ENCODE measurements at places on chromosomes 16 and 17.

- DNase-seq = no peak
These were observed 7.1 kb downstream of the USP31 start for GRCh38 chr16:23141959-23142740.

GRCh38 chr16:70269471-70269870, 17.7 kb upstream of the EXOSC6 start:
- DNase-seq = no peak

- DNase-seq = no peak
These were observed 49.3 kb upstream of the CACNG4 start for GRCh38 chr17:66915204-66915611.

DNA sequence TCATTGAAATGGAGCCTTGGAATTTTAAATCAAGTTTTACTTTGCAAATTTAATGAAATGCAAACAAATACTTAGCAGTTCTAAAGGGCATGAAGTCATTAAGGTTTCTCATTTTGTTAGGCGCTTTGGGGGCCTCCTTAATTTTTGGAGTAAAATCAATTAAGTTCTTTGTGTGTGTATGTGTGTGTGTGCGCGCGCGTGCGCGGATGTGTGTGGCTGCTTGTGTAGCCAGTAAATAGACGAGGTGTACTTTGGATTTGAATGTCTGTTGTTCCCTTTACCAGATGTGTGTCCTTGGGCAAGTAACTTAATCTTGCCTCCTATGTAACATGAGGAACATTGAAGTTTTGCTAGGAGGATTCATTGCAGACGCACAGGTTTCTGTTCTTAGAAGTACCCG, 1051.4 kb upstream of the EEF2KMT start:
- DNase-seq = no peak

DNA sequence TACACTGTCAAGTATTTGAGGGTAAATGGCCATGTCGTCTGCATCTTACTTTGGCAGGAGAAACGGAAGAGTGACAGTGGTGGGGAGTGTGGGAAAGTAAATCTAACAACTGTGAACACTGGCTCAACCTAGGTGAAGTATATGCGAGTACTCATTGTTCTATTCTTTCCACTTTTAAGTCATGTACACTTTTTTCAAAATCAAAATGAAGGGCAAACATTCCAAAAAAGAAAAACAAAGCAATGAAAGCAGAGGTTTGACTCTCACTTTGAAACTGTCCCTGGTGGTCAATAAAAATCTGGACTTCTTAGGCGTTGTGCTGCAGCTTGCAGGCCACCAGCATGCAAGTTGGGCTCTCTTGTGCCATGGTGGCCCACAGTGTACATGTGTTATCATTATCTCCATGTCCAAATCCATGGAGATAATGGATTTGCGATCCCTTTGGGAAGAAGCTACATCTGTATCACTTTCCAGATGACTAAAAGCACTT, 32.7 kb downstream of the STAT5B start:
- DNase-seq = no peak

DNA sequence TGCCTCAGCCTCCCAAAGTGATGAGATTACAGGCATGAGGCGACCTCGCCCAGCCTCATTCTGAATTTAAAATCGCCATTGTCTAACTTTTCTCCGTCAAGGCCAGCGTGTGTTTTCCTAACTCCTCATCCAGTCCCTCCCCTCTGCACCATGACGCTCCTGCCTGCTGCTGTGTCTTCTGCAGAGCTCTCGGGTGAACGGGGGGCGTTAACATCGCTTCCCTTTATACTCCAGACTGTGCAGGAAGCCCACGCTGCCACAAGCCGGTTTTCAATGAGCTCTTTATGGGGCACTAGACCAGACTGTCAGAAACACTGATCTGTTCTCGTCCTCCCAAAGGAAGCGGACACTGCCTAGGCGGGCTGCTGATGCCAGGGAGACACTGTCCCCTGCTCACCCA, 13.2 kb downstream of the AANAT start:
- no peak for DNase-seq

- no peak for DNase-seq
These were observed 11.1 kb upstream of the CHMP6 start for GRCh38 chr17:80980397-80981061.

DNA sequence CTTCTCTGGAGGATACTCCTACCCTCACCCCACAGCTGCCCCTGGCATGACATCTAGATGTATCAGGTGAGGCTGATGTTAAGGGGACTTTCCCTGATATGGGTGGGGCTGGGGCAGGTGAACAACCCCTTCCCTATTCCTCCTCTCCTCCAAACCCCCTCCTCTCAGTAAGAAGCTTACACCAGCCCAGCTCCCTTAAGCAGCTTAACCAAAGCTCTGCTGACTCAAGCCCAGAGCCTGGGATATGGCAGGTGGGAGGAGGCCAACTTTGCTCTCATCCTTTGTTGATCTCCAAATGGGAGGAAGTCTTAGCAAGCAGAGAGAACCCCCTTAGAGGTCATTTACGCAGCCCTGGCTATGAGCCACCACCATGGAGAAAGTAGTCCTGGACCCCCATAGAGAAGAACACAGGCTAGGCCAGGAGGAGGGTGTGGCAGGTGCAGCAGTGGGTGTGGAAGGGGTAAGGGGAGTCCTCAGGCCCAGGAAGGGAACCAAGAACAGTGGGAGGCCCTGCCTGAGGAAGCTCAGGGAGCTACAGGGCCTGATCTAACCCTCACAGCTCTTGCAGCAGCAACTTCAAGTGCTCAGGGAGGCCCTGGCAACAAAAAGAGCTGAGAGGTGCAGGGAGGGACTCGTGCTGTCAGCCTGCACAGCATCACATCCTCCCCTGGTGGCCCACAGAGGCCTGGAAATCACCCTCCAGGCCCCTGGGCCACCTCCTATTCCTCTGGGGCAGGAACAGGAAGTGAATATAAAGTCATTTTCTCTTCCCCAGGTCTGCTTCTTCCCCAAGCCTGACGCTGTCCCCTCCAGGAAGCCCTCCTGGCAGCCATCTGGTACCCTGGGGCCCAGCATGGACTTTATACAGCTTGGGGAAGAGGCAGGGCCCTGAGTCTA, 2.9 kb downstream of the UNC119 start:
- no peak for DNase-seq

DNA sequence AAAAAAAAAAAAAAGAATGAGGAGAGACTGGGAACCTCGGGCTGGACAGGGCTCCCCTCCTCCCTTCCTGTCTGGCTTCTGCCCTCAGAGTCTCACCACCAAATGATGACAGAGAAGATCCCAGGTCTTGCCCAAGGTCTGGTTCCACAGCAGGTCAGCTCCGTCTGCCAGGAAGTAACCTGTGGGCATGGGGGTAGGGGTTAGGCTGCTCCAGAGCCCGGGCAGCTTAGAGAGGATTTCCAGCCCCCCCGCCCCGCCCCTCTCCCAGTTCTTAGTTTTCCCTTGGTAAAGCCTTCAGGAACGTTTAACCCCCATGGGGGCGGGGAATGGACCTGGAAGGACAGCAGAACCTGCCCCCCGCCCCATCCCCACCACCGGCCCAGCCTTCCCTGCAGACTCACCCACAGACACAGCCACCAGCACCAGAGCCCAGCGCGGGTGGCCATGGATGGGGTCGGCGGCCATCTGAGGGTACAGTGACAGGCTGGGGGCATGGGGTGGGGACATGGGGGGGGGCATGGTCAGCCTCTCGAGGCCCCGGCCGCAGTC, 700 bp downstream of the TLCD2 start:
- no peak for DNase-seq

DNA sequence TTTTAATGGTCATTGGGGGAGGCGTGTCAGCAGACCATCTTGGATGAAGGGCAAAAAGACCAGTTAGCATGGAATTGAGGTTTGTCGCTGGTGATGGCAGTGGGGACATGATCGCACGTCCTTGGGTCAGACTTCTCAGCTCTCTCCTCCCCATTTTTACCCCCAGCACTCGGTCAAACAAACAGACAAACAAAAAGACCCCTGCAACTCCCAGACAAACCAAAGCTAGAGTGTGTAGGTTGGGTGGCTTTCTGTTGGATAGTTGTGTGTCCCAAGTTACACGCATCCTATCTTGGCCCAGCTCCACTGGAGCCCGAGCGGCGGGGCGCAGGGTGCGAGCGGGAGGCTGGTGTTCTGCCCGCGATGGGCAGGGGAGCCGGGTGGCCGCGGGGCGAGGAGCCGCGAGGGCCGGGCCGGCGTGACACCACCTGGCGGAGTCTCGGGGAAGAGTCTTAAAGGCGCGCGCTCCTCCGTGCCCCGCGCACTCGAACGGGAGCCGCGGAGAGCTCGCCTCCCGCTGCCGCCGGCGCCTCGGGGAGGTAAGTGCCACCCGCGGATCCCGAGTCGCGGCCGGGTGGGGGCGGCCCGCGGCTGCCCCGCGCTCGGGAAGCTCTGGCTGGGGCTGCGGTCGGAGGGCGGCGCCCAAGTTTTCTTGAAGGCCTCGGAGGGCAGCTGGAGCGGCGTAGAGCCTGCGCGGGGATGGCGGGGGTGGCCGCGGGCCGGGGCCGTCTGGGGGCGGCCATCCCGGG, 18.5 kb upstream of the NTN1 start:
- no peak for DNase-seq

- no peak for DNase-seq
These were observed 47.2 kb downstream of the ANKRD11 start for GRCh38 chr16:89442990-89443726.

DNA sequence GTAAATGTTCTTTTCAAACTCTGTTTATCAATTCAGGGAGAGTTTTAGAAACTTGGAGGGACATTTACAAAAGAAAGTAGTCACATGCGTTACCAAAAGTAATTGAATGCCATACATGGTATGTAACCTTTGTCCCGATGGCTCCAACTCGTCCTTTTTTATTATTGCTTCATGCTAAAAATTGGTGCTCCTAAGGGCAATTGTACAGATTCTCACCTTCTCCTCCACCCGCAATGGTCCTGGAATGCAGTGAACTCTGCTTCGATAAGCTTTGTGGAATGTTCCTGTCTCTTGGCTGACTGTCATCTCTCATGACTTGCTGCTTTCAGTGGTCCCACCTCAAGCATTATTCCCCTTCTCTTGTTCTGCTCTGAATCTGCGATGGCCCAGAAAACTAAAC, 20.9 kb downstream of the GNAO1 start:
- DNase-seq = no peak

- DNase-seq = no peak
These were observed 79.1 kb downstream of the CFDP1 start for GRCh38 chr16:75354170-75354569.

GRCh38 chr16:21083729-21084268, 66.8 kb downstream of the DNAH3 start:
- peak; percentile 61 for DNase-seq

GRCh38 chr16:598823-599739, 9.2 kb downstream of the RAB40C start:
- DNase-seq = no peak

GRCh38 chr16:4475880-4476788, at the start of gene HMOX2:
TSS of gene HMOX2 (plus strand) at chr16:4476398. CDS start at chr16:4505525, 29,127 bp downstream.
- DNase-seq = peak; percentile 94

GRCh38 chr16:84291226-84291625, 3.5 kb upstream of the WFDC1 start:
- no peak for DNase-seq

DNA sequence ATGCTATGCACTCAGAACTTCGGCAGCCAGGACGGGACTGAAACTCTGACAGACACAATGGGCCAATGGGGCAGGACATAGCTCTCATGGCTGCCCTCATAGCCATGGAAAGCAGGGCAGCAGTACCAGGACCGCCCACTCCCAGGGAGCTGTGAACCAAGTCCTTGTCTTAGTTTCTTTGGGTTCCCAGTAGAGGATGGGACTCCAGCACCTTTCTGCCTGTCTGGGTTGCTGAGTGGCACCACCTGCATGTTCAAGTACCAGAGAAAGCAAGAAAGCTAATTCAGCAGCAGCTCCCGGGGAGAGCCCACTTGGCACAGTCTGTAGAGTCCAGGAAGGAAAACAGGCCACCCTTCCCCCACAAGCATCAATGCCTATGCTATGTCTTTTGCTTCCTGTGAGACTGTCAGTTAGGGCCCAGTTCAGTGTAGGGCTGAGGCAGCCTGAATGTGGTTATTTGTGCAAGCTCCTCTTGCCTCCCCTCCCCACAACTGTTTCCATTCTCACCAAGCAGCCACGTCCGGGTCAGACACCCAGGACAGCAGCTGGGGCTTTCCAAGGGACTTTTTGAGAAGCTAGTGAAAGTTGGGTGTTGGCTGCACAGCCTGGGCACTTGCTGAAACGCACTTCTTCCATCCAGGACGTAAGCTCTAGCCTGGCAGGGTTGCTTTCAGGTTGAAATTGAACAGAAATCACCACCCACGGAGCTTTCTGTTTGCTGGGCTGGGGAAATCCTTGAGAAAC, 7.8 kb downstream of the SUPT4H1 start:
- DNase-seq = no peak

DNA sequence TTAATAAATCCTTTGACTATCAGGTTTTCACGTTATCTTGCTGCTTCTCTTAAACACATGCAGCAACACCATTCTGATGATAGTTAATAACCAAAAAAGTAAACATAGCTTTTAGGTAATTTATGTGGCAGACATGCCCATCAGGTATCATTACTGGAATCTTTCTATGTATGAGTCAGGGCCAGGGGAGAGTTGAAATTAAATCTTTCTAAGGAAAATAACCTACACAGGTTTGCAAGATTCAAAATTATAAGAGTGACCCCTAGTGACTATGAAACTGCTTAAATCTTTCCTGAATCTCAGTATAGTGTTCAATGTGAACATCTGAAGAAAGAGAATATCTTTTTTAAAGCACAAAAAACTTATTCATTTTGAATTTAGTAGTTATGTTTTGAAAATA, 666.6 kb downstream of the CDH11 start:
- no peak for DNase-seq

DNA sequence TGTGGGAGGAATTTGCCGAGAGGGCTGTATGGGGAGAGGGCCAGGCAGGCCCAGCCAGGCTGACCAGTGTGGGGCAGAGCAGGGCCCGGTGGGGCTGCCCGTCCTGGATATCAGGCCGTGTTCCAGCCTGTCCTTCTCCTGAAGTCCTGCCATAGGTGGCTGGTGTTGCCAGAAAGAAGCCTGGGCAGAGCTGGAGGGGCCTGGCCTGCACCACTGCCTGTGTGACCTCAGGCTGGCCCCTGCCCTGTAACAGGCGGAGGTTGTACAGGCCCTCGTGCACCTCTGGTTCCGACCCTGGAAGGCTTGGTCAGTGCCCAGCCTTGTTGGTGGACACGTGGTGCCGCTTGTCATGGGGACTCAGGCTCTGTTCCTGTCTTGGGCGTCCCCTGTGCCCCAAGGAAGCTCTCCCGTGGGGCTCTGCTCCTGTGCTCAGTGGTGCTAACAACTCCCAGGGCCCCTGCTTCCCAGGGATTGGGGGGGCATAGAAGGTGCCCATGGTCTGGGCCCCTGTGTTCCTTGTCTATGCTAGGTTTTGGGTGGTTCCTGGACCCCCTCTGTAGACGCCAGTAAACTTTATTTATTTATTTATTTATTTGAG, 33.3 kb downstream of the ADCY7 start:
- no peak for DNase-seq

Measured in NT2/D1 (cell line).